ENCODE measurements at places on chromosomes 13 and 19. TPM values are rescaled to one million over a fixed set of nuclear protein-coding genes. Genes with fewer than 3 reads are reported as not detected.
A peak's percentile ranks its signal among the peaks of the same experiment; 100 is the strongest.

Gene FUT1
- polyA plus RNA-seq, result 1.1 TPM

Gene ZNF547
- polyA plus RNA-seq, result 2.2 TPM

Gene MADCAM1
- polyA plus RNA-seq, result 0.29 TPM

Gene ANKRD27
- polyA plus RNA-seq, result 20.4 TPM

Gene SIGLEC14
- 0.04 TPM for polyA plus RNA-seq

Gene TRIP10
- 39.4 TPM for polyA plus RNA-seq

Gene SWSAP1
- 2.7 TPM for polyA plus RNA-seq

Gene ZNF682
- 2.0 TPM for polyA plus RNA-seq

Gene SELENOV
- not detected for polyA plus RNA-seq

Gene ZNF57
- 6.6 TPM for polyA plus RNA-seq

DNA sequence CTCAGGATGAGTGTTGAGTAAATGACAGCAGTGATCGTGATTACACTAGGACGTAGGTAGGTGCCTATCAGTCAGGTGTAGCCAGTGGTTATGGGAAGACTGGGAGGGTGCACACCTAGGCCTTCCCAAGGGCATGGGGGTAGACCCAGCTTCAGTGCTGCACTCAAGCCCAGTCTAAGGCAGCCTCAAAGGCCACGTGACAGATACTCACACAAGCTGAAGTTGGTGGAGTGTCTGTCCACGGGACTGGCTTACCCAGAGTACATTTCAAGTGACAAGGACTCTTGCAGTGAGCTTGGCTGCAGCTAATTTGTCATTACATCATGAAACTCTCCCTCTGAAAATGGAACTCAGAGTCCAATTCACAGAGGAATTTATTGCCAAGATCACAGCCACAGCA lies 118.3 kb downstream of the SHISA2 start:
- H3K27ac ChIP-seq, result no peak overlapping the region
- DNase-seq, result no peak
- H3K36me3 ChIP-seq, result no peaks in the 10 kb centered on the region
- peaks cover 22% of the 10 kb centered on the region for H3K27me3 ChIP-seq
- H3K4me1 ChIP-seq, result no peaks in the 10 kb centered on the region

DNA sequence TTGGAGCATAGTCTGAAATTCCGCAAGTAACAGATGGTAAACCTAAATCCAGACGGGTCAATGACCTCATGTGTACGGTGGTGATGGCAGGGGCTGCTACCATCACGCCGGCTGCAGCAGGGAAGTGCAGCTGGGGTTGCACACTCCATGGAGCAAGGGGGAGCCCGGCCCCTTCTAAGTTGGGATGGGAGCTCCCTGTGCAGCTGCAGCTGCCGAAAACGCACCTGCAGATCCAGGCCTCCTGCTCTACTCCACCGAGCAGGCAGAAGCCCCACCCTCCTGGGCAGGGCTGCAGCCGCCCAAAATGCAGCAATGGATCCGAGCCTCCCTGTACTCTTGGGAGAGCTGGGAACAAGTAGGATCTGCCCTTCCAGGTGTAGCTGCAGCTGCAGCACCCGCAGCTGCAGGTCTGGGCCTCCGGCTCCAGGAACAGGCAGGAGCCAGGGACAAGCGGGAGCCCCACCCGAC lies 25.5 kb downstream of the KBTBD6 start:
- no peaks in the 10 kb centered on the region for H3K36me3 ChIP-seq
- H3K4me3 ChIP-seq, result peak overlapping the region; percentile 69
- H3K27ac ChIP-seq, result peak overlapping the region; percentile 59

- no peak for DNase-seq
- H3K27ac ChIP-seq, result no peak overlapping the region
- H3K36me3 ChIP-seq, result no peaks in the 10 kb centered on the region
- H3K27me3 ChIP-seq, result peaks cover 39% of the 10 kb centered on the region
- no peak overlapping the region for H3K4me3 ChIP-seq
Measured at GRCh38 chr19:50912102-50912599, 956 bp upstream of the KLK4 start.

DNA sequence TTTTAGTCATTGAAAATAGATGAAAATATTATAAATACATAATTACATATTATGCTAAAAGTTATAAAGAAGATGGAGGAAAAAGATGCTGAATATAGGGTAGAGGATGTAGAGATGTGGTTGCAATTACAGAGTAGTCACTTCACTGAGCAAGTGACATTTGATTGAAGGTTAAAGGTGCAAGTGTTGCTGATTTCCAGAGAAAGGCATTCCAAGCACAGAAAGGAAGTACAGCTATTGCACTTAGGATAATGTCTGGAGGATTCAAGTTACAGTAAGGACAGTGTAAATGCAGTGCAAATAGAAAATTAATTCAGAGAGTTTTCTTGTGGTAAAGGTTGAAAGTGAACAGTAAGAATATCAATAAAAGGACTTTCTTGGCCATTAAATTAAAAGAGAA lies 1721.8 kb downstream of the PCDH9 start:
- no peak overlapping the region for H3K27ac ChIP-seq
- no peaks in the 10 kb centered on the region for H3K4me1 ChIP-seq
- no peak overlapping the region for H3K4me3 ChIP-seq
- no peaks in the 10 kb centered on the region for H3K36me3 ChIP-seq
- no peaks in the 10 kb centered on the region for H3K27me3 ChIP-seq

- H3K36me3 ChIP-seq, result peaks cover 11% of the 10 kb centered on the region
Measured at GRCh38 chr19:56811480-56811879, 29.0 kb downstream of the PEG3 start.

DNA sequence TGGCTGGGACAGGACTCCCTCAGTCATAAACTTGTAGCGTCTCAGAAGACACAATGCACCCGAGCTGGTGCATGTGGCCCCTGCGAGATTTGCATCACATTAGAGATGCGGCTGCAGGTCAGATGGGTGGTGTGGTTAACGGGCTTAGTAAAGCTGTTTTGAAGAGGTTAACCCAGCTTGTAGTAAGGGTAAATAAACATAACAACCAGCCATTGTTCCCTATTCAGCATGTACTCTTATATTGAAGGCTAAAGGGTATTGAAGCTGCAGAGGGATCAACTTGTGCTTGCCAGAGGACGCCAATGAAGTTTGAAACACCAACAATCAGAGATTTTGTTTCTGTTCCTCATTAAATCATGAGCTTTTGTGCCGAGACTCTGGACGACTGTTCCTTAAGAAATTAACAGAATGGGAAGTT lies 79.4 kb downstream of the ZIC5 start:
- peak overlapping the region; percentile 9 for H3K4me3 ChIP-seq
- DNase-seq, result no peak
- no peaks in the 10 kb centered on the region for H3K36me3 ChIP-seq
- no peak overlapping the region for H3K27ac ChIP-seq
- peaks cover 17% of the 10 kb centered on the region for H3K4me1 ChIP-seq
- H3K27me3 ChIP-seq, result peaks cover 1% of the 10 kb centered on the region

- no peak overlapping the region for H3K4me3 ChIP-seq
- no peak overlapping the region for H3K27ac ChIP-seq
- no peaks in the 10 kb centered on the region for H3K4me1 ChIP-seq
Measured at GRCh38 chr13:43776501-43777079, 10.2 kb downstream of the ENOX1 start.

- H3K27me3 ChIP-seq, result no peaks in the 10 kb centered on the region
- no peaks in the 10 kb centered on the region for H3K36me3 ChIP-seq
- peaks cover 8% of the 10 kb centered on the region for H3K4me1 ChIP-seq
- H3K4me3 ChIP-seq, result no peak overlapping the region
- no peak for DNase-seq
Measured at GRCh38 chr13:94412870-94413597, 66.4 kb downstream of the DCT start.

- H3K4me1 ChIP-seq, result peaks cover 35% of the 10 kb centered on the region
- peaks cover 22% of the 10 kb centered on the region for H3K27me3 ChIP-seq
- DNase-seq, result no peak
- H3K4me3 ChIP-seq, result no peak overlapping the region
- H3K36me3 ChIP-seq, result peaks cover 16% of the 10 kb centered on the region
Measured at GRCh38 chr19:585551-586110, 4.0 kb upstream of the HCN2 start.

GRCh38 chr19:54523403-54523802 lies 20.8 kb downstream of the LAIR2 start:
- no peak overlapping the region for H3K27ac ChIP-seq
- H3K27me3 ChIP-seq, result no peaks in the 10 kb centered on the region
- no peaks in the 10 kb centered on the region for H3K36me3 ChIP-seq

GRCh38 chr13:33259296-33259695 lies 26.3 kb downstream of the STARD13 start:
- H3K27me3 ChIP-seq, result no peaks in the 10 kb centered on the region
- no peak overlapping the region for H3K4me3 ChIP-seq
- peaks cover 83% of the 10 kb centered on the region for H3K4me1 ChIP-seq
- peaks cover 2% of the 10 kb centered on the region for H3K36me3 ChIP-seq
- peak; percentile 20 for DNase-seq
- H3K27ac ChIP-seq, result peak overlapping the region; percentile 94

GRCh38 chr19:48148576-48148975 lies 21.6 kb downstream of the LIG1 start:
- no peak overlapping the region for H3K4me3 ChIP-seq
- H3K4me1 ChIP-seq, result no peaks in the 10 kb centered on the region
- no peak overlapping the region for H3K27ac ChIP-seq
- H3K36me3 ChIP-seq, result peaks cover 10% of the 10 kb centered on the region
- DNase-seq, result no peak

DNA sequence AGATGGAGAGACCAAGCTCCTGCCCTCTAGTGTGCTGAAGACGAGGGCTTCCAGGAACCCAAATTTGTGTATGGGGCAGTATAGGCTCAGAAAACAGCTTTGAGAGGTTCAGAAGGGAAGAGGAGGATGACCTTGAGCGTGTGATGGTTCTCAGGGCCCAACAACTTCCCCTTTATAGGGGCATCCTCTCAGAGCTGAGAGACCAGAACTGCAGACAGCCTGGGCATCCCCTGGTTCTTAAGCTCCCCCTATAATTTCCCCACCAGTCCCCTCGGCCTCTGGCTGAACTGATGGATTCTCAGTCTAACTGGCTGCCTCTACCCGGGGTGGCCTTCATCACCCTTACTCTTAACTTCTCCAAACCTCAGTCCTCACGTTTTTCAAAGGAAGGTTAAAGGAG lies 167.5 kb downstream of the URI1 start:
- H3K27ac ChIP-seq, result no peak overlapping the region
- H3K27me3 ChIP-seq, result peaks cover 4% of the 10 kb centered on the region

GRCh38 chr13:42229287-42229686 lies 42.7 kb upstream of the AKAP11 start:
- no peaks in the 10 kb centered on the region for H3K27me3 ChIP-seq
- H3K27ac ChIP-seq, result no peak overlapping the region
- 0 out of 2 replicates have a peak, but pooled peaks cover 8% of the 10 kb centered on the region for H3K4me1 ChIP-seq
- H3K36me3 ChIP-seq, result no peaks in the 10 kb centered on the region

GRCh38 chr13:109655611-109656010 lies 130.8 kb downstream of the IRS2 start:
- no peaks in the 10 kb centered on the region for H3K4me1 ChIP-seq
- H3K27ac ChIP-seq, result no peak overlapping the region
- no peak for DNase-seq

GRCh38 chr19:56839652-56840450 lies 675 bp downstream of the PEG3 start:
- peaks cover 49% of the 10 kb centered on the region for H3K4me1 ChIP-seq
- peak overlapping the region; percentile 90 for H3K27ac ChIP-seq
- H3K4me3 ChIP-seq, result peak overlapping the region; percentile 84
- H3K36me3 ChIP-seq, result peaks cover 17% of the 10 kb centered on the region

DNA sequence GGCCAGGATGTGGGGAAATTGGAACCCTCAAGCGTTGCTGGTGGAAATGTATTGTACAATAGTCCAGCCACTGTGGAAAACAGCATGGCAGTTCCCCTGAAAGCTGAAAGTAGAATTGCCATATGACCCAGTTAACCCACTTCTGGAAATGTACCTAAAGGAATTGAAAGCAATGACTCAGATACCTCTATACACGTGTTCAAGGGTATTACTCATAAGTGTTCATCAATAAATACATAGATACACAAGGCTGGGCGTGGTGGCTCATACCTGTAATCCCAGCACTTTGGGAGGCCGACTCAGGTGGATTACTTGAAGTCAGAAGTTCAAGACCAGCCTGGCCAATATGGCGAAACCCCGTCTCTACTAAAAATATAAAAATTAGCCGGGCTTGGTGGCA lies 71.9 kb upstream of the IRS2 start:
- no peak for DNase-seq
- no peaks in the 10 kb centered on the region for H3K27me3 ChIP-seq
- H3K4me3 ChIP-seq, result no peak overlapping the region
- no peaks in the 10 kb centered on the region for H3K4me1 ChIP-seq
- H3K36me3 ChIP-seq, result no peaks in the 10 kb centered on the region

- no peak for DNase-seq
- H3K4me1 ChIP-seq, result no peaks in the 10 kb centered on the region
- no peak overlapping the region for H3K4me3 ChIP-seq
- H3K36me3 ChIP-seq, result no peaks in the 10 kb centered on the region
Measured at GRCh38 chr13:38767506-38768265, 80.8 kb downstream of the FREM2 start.

- no peak for DNase-seq
- peaks cover 9% of the 10 kb centered on the region for H3K27me3 ChIP-seq
- no peak overlapping the region for H3K4me3 ChIP-seq
Measured at GRCh38 chr19:46221981-46222610, 7.4 kb upstream of the IGFL1 start.

DNA sequence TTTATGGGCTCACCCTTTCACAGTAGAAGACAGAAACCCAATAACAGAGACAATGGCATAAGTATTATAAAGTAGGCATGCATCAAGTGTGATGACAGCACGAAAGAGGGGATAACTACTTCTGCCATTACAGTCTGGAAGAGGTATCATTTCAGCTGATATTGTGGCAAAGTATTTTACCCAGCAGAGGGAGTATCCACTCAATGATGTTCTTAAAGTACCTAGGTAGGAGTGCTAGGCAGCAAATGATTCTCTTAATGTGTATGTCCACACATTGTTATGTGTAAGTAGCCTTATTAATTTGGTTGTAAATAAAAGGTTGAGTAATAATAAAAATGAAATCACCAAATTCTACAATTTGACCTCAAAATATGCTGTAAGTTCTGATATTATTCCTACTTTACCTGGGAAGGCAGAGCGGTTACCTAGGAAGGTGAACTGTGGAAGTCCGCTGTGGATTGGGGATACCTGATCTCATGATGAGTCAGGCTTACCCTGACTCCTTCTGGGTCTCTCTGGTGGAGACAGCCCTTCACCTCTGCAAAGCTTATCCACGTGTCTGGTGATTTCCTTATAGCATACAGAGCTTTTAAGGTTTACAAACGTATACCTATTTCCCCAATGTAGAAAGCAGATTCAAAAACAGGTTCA lies 4.1 kb upstream of the UBAC2 start:
- DNase-seq, result no peak
- H3K27ac ChIP-seq, result no peak overlapping the region
- no peak overlapping the region for H3K4me3 ChIP-seq
- H3K4me1 ChIP-seq, result peaks cover 23% of the 10 kb centered on the region

DNA sequence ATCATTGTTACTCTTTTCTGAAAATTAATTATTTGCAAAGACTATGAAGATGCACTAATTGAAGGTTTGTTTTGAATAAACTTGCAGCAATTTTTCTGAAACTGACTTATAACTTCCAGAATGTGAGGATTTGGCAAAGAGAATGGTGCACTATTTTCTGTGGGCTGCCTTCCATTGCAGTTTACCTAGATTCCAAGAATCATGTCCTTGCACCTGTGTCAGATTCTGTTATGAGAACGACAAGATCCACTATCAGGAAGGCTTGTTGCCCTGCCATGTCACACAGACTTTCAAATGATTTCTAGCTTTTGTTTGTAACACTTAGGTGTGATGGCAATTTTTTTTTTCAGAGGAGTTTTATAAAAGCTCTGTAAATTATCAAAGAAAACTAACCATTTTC lies 5.6 kb upstream of the SLAIN1 start:
- H3K27ac ChIP-seq, result no peak overlapping the region
- peaks cover 11% of the 10 kb centered on the region for H3K4me1 ChIP-seq
- H3K27me3 ChIP-seq, result no peaks in the 10 kb centered on the region
- H3K4me3 ChIP-seq, result no peak overlapping the region
